ENCODE measurements at places on chromosomes 7 and 10.

GRCh38 chr7:54729107-54729506, 29.9 kb downstream of the SEC61G start:
- DNase-seq = no peak

DNA sequence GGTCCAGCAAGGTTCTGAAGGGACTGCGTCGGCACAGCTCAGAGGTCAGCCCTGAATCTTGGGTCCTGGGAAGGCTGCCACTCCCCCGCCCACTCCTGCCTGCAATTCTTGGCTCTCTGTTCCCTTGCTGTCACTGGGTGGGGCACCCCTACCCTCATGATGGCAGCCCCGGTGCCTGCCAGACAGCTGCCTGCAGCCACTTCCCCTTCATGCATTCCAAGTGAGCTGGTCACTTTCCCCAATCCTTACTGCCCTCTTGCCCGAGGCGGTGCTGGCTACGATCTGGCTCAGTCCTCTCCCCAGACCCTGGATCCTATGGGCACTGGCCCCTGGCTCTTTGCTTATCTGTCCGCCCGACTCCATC, 14.2 kb downstream of the MYL10 start:
- no peak for DNase-seq

- no peak for DNase-seq
Observed at GRCh38 chr10:34150103-34150502, 665.0 kb downstream of the PARD3 start.

DNA sequence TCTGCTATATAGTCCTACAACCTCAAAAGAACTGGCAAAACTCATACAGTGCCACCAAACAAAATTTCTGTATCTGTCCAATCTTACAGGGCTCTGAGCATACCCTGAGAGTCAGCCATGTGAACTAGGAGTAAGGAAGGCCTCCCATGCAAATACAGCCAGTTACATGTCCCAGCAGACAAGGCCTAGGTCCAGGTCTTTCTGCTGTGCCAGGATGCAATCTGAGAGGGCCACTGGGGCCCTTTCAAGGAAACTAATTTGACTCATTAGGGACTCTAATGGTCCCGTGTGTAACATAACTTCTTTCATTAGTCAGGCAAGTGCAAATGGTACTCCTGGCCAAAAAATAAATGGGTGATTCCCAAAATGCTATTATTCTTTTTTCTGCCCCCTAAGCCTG, 17.9 kb upstream of the HIBADH start:
- DNase-seq = no peak

DNA sequence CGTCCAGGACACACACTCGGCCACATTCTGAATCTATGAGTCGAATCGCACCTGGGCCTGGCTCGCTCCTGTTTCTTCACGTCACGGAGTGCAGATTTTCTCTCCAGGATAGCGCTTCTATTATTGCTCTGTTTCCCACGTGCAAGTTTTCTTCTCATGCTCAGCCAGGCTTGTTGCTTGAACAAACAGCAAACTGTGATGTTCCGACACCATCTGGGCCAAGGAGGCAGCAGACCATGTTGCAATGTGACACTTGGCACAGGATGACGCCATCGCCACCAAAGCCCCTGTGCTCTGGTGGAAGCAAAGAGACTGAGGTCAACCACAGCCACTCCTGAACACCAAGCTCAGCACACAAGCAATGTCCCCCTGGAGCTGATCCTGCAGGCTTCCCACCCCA, 507.1 kb upstream of the ADARB2 start:
- DNase-seq = no peak

DNA sequence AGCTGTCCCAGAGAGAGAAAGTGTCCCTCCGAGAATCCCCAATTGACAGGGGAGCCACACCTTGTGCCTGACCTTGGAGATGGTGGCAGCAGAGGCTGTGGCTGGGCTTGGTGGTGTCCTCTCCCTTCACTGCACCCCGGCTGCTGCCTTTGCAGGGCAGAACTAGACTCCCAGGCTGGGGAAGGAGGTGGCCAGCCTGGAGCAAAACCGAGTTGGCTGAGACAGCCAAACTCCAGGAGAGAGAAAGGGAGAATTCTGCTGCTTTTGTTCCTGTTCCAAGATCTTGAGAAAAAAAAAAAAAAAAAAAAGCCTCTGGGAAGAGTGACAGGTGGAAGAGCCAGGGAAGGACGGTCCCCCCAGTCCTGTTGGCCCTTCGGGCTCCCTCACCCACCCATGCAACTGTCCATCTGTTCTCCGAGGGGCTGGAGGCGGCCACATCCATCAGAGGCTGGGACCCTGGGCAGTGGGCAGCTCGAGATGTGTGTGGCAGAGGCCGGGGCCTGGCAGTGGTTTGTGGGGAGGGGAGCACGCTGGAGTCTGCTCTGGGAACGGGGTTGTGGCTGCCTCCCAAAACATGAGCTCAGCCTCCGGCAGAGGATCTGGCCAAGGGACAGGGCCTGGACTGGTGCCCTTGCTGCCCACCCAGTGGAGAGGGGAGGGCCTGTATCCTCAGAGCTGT, 35.5 kb downstream of the CLIP2 start:
- no peak for DNase-seq

DNA sequence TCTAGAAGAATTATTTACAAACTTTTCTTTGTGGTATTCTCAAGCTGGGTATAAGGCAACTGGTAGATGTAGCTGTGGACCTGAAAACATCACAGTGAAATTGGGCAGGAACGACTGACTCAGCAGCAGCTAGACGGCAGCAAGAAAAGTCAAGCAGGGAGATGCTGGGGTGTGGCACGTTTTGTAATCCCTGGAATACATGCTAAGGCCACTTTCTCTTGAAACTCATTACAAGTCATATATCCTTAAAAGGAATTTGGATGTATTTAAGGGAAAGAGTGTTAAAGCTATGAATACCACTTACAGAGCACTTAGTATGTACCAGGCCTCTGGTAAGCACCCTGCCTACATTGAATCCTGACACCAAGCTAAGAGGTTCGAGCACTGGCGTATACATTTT, 17.4 kb downstream of the BEND7 start:
- DNase-seq = no peak

DNA sequence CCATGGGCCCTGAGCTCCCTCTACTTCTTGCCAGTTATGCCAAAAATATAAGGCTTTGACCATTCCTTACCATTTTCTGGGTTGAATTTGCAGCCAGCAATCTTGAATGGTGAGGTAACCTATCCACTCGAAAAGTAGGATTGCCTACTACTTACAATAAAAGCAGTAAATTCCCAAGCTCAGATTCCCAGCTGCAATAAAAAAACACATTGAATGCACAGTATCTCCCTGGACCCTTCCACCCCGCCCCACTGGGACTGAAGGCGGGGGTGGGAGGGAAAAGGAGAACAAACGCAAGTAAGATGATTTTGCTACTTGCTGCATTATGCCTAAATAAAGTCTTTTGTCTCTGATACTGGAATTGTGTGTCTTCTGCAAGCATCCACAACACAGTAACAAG, 301.9 kb downstream of the HGF start:
- no peak for DNase-seq

DNA sequence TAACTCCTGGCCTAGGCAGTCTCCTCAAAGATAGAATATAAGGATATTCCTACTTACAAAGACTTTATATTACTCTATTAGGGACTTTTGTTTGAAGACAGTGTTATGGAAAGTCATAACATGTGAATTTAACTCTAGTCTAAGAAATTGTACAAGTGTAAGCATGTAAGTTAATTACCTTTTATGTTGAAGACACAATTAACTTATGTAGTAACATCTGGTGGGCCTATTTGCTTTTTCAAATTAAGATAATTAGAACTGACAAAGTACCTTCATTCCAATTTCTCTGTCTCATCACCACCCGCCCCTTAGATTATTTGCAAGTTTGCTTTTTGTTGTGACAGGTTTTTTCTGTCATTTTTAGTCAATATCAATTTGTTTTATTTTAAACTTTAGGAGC, 126.0 kb upstream of the THSD7A start:
- DNase-seq = no peak

DNA sequence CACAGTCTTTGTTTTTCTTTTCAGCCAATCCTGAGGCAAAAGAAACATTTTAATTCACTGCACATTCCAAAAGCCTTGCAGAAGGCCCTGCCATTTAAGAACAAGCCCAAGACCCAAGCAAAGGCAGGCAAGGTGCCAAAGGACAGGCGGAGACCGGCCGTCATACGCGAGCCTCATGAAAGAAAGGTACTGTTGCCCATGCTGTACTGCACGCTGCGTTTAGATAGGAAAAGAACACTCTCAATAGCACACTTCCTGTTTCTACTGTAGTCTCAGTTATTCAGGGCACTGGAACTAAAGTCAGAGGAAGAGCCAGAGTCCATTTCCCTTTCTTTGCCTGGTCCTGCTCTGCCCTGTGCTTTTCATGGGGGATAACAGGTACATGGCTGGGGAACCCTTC, 47.6 kb downstream of the BMS1 start:
- DNase-seq = no peak

- DNase-seq = no peak
Observed at GRCh38 chr10:86759073-86759672, 2.8 kb downstream of the BMPR1A start.

DNA sequence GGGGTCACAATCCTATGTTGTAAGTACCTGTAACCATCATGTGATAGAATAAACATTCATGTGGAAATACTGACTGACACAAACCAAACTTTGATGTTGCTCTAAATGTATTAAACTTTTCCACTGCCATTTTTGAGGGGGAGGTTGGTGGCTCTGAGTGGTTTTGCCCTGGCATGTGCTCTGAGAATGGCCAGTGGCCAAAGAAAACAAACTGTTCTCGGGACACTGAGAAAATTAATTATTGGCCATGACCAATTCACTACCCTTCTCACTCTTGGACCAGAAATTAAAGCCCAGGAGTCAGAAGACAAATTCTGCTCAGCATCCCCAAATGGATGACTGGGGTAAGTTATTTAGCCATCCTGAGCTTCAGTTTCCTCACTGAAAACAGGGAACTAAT, 195.9 kb downstream of the XPNPEP1 start:
- DNase-seq = no peak

DNA sequence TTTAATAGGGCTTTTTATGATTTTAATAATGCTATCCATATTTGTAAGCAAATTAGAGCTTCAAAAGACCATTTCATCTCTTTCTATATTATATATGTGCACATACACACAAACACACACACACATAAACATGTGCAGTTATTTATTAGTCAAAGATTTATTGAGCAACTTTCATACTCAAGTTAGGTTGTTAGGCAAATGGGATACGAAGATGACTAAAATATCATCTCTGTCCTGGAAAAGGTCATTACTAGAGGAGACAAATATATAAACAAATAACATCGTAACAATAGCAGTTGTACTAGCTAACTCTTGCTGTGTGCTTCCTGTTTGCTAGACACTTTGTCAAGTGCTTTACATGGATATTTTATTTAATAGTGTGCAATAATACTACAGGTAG, 307.9 kb downstream of the SNX13 start:
- DNase-seq = no peak

- DNase-seq = no peak
Observed at GRCh38 chr10:131874991-131875451, 25.8 kb upstream of the PPP2R2D start.

- no peak for DNase-seq
Observed at GRCh38 chr7:78090616-78091015, 292.0 kb downstream of the PHTF2 start.

DNA sequence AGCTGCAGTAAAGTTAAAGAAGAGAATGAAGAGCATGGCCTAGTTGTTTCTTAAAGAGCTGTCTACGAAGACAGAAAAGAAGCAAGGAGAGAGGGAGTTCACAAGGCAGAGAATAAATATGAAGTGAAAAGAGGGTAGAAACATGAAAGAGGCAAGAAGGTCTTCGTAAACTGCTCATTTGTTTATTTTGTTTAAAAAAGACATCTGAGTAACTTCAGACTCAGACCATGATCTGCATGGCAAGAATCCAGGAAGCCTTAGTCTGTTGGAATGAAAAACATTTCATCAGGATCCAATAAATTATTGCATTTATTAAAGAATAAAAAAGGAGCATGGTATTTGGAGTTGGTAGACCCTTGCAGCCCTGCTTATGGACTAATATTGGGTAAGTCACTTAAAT, 151.1 kb downstream of the SEM1 start:
- no peak for DNase-seq

GRCh38 chr10:137031-137430, 1.8 kb downstream of the ZMYND11 start:
- no peak for DNase-seq

DNA sequence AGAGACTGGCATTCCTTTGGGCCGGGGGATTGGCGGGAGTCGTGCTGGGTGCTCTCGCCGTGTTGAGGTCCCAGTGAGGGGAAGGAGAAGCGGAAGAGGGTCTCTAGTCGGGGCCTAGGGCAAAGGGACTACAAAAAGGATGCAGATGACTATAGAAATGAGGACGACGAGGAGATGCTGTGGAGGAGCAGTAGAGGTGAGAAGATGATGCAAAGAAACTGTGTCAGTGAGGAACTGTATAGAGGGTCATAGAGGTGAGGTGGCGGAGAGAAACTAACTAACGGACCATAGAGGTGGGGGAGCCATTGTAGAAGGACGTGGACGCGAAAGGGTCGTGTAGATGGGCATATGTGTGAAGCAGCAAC, 324 bp downstream of the TWNK start:
- no peak for DNase-seq

DNA sequence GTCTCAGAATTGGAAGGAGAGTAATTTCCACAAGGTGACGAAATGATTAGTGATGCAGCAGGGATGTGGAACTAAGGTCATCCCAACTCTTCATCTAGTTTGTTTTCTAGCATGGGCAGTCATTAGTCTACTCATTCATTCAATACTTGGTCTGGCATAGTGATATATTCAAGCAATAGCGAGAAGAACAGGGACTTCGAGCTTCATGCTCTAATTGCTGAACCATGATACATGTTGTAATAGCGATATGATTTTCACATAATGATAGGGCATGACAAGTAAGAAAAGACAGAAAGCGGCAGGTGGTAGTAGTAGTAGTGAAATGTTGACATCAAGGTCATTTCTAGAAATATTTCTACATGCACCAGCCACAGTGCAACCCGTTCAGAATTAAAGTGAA, 652.1 kb downstream of the PHTF2 start:
- DNase-seq = no peak

- no peak for DNase-seq
Observed at GRCh38 chr7:113996405-113996804, 77.6 kb upstream of the PPP1R3A start.
